ENCODE measurements at places on chromosomes 13 and 19. TPM values are rescaled to one million over a fixed set of nuclear protein-coding genes. Genes with fewer than 3 reads are reported as not detected.

DNA sequence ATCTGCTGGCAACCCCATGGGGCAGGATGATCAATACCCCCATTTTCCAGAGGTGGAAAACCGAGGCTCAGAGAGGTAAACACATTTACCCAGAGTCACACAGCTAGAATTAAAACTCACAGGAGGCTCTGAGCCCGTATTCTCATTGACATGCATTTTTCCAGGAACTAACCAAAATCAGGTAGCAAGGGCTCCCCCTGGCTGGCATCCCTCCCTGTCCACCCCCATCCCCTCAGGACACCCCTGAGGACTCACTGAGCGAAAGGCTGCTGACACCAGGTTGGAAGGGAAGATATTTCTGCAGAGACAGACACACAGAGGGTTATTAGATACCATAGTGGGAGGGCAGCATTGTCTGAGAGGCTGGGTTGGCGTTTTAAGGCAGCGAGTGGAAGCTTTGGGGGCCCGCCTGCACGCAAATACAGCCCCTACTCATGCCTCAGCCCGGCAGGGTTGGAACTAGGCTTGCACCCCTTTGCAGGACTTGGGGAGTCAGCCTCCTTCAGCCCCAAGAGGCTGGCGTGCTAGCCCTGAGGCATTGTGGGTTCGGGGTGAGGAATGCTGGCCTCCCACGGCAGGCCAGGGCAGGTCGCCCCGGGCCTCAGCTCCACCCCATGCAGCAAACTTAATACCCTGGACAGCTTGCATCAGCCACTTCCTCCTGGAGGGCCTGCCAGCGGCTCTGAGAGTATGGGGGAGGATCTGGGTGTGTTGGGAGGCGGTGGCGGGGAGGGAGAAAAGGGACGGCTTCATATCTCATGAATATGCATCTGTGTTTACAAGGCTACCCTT lies 3.9 kb downstream of the SLC1A5 start:
- DNase-seq, result peak; percentile 96

GRCh38 chr19:55703790-55704215 lies 28.8 kb downstream of the EPN1 start:
- no peak for DNase-seq

GRCh38 chr13:28204043-28204442 lies 65.7 kb downstream of the PAN3 start:
- DNase-seq, result no peak

GRCh38 chr13:28394422-28394821 lies 100.5 kb downstream of the FLT1 start:
- DNase-seq, result no peak

The COL5A3 gene
- 0.67 TPM for polyA plus RNA-seq

Data from keratinocyte (primary cell).